ENCODE measurements at places on chromosomes 13 and 19. TPM values are rescaled to one million over a fixed set of nuclear protein-coding genes. Genes with fewer than 3 reads are reported as not detected.

GRCh38 chr19:9640956-9641355 lies 19.9 kb upstream of the ZNF561 start:
- no peak for DNase-seq

- no peak for DNase-seq
Observed at GRCh38 chr19:28636016-28636629, 576.8 kb downstream of the UQCRFS1 start.

DNA sequence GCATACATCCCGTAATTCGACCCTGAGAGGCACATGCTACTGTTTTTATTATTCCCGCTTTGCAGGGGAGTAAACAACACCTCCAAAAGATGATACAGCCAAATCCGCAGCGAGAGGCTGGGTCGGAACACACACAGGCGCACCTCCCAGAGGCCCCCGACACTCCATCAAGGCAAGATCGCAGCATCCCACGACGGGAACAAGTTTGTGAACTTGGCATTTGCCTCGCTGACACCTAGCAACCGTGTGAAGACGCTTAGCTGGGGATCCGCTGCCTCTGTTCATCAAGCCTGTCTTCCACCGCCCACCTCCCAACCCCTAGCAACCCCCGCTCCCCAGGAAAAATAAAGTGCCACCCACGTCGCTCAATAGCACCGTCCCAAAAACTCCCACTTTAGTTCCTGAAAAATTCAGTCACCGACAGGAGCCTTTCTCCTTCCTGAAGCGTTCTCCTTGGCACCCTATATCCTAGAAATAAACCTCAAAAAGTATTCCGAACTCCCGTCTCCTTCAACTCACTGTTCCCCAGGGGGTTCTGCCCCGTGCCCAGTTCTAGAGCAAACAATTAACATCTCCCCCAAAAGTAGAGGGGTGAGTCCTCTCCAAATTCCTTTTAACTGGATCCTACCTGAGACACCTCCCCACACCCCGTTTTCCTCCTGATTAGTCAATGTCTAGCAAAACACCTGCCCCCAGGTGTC lies 1.7 kb downstream of the GNG7 start:
- DNase-seq, result no peak

DNA sequence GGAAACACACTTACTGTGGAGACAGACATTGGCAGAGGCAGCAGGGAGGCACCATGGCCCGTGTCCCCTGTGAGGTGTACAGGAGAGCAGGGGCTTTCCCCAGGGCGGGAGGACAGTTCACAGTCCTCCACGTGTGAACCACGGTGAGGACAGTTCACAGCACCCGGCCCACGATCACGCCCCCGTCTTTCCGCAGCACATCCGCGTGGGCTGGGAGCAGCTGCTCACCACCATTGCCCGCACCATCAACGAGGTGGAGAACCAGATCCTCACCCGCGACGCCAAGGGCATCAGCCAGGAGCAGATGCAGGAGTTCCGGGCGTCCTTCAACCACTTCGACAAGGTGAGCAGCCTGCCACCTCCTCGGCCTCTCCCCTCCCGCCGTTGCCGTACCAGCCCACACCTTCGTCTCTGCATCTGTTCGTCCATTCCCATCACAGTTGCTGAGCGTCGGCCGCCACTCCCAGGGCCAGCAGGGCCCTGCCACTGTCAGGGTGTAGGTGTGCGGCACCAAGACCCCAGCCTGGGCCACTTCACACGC lies 17.4 kb downstream of the CAPN12 start:
- DNase-seq, result no peak

DNA sequence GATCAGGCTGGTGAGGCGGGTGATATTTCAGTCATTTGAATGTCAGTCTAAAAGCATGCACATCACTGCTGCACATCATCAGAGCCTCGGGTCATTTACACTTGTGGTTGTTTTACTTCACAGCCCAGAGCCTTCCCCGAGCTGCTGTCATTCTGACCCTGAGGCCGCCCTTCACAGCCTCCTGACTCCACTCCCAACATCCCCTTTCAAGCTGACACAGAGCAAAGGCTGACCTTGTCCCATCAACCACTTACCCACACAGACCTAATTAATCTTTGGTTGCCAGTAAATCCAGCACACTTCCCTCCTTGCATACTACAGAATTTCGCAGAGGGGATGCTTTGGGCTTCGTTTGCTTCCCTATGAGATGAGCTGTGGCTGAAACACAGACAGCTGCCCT lies 528.1 kb downstream of the DIAPH3 start:
- no peak for DNase-seq

DNA sequence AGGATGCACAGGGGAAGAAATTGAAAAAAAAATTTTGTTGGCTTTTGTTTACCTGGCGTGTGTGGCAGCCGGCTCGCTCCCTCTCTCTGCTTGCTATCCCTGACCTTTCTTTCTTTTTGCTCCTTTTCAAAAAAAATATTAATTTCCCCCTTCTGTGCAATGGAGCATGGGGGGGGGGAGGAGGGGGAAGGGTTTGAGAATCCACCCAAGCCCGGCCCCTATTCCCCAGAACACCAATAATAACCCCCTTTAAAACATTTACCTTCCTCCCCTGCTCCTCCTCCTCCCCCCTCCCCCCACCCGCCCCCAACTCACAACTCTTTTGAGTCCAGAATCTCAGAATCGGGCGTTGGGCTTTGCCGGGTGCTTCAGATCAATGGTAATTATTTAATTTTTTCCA lies 28.4 kb downstream of the NFIX start:
- peak; percentile 38 for DNase-seq

GRCh38 chr13:104740641-104741222 lies 1674.5 kb upstream of the SLC10A2 start:
- DNase-seq, result no peak

- DNase-seq, result no peak
Observed at GRCh38 chr19:46704379-46705076, 12.4 kb downstream of the PRKD2 start.

- DNase-seq, result no peak
Observed at GRCh38 chr13:24353736-24354135, 44.4 kb downstream of the C1QTNF9 start.

- no peak for DNase-seq
Observed at GRCh38 chr19:4108767-4109625, 14.9 kb downstream of the MAP2K2 start.

GRCh38 chr13:98557937-98558792 lies 18.7 kb downstream of the STK24 start:
- no peak for DNase-seq

GRCh38 chr13:45349438-45349837 lies 8.5 kb upstream of the TPT1 start:
- no peak for DNase-seq

- no peak for DNase-seq
Observed at GRCh38 chr13:111156421-111156820, 41.3 kb downstream of the ARHGEF7 start.

GRCh38 chr19:23263396-23263795 lies 13.2 kb upstream of the ZNF724 start:
- DNase-seq, result no peak

- no peak for DNase-seq
Observed at GRCh38 chr13:51246025-51246417, 23.8 kb downstream of the FAM124A start.

DNA sequence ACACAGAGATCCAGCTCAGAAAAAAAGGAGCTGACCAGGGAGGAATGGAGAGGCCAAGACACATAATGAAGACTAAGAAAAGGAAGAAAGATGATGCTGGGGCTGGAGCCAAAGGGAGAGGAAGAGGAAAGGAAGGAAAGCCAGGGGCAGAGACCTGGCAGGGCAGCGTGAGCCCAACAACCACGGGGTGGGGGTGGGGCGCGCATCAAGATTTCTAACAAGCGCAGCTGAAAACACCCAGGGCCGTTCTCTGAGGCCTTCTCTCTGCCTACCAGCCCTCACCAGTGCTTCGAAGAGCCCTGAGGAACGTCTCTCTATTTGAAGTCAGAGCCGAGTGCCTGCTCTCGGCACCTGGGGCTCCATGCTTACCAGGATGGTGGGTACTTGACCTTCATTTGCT lies 23.6 kb upstream of the POU2F2 start:
- no peak for DNase-seq

DNA sequence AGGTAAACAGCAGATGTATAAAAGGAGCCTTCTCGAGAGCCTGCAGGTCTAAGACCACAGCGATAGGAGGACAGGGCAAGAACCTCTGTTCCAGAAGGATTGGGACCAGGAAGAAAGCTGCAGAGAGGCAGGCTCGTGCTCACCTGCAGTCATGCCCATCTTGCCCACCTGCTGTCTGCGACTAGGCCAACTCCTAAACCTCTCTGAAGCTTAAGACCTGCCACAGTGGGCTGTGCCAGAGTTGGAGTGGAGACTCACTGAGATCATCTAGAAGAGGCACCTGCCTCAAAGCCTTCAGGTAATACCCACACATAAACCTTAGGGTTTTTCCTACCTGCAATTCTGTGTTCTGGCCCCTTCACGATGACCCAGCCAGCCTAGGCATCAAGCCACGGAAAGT lies 68.7 kb downstream of the IRS2 start:
- DNase-seq, result no peak

GPR12 gene
- 2.4 TPM for total RNA-seq

All from umbilical cord (tissue), 2 donors.